ENCODE measurements at places on chromosomes 7 and 10. TPM values are rescaled to one million over a fixed set of nuclear protein-coding genes. Genes with fewer than 3 reads are reported as not detected.

SFXN2 gene
- 267 TPM for total RNA-seq

NRCAM gene
- total RNA-seq = 6.8 TPM

- no peak overlapping the region for H3K27ac ChIP-seq
- no peak for DNase-seq
- no peaks in the 10 kb centered on the region for H3K36me3 ChIP-seq
- no peaks in the 10 kb centered on the region for H3K4me1 ChIP-seq
- H3K27me3 ChIP-seq = no peaks in the 10 kb centered on the region
These were observed 71.1 kb upstream of the EMX2 start for GRCh38 chr10:117471344-117471874.

GRCh38 chr10:73923935-73924598 lies 13.1 kb downstream of the PLAU start:
- no peak overlapping the region for H3K27ac ChIP-seq
- no peaks in the 10 kb centered on the region for H3K36me3 ChIP-seq
- DNase-seq = no peak
- no peaks in the 10 kb centered on the region for H3K27me3 ChIP-seq
- H3K4me3 ChIP-seq = no peak overlapping the region

GRCh38 chr7:16849296-16850148 lies 32.3 kb downstream of the AGR3 start:
- H3K27ac ChIP-seq = no peak overlapping the region

DNA sequence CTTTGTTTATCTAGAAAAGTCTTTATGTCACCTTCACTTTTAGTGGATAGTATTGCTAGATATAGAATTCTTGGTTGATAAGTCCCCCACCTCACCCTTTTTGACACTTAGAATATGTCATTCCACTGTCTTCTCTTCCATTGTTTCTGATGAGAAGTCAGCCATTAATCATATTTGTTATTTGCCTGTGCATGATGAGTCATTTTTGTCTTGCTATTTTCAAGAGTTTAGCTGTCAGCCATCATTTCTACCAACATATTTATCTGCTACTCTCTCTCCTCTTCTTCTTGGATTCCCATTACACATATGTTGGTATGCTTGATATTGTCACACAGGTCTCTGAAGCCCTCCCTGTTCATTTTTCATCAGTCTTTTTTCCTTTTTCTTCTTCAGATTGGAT lies 160.8 kb upstream of the TCF7L2 start:
- H3K4me3 ChIP-seq = no peak overlapping the region
- no peak overlapping the region for H3K27ac ChIP-seq
- peaks cover 14% of the 10 kb centered on the region for H3K4me1 ChIP-seq
- H3K27me3 ChIP-seq = no peaks in the 10 kb centered on the region

DNA sequence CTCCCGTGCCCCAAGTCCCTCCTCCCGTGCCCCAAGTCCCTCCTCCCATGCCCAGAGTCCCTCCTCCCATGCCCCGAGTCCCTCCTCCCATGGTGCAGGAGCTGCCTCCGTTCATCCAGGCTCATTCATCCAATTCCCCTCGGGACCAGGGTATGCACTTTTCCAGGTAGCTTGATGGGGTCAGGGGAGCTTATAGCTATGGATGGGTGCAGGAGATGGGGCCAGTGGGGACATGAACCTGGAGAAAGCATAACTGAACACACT lies 201.3 kb downstream of the PTPRN2 start:
- no peaks in the 10 kb centered on the region for H3K27me3 ChIP-seq
- H3K27ac ChIP-seq = no peak overlapping the region
- DNase-seq = no peak
- no peak overlapping the region for H3K4me3 ChIP-seq

DNA sequence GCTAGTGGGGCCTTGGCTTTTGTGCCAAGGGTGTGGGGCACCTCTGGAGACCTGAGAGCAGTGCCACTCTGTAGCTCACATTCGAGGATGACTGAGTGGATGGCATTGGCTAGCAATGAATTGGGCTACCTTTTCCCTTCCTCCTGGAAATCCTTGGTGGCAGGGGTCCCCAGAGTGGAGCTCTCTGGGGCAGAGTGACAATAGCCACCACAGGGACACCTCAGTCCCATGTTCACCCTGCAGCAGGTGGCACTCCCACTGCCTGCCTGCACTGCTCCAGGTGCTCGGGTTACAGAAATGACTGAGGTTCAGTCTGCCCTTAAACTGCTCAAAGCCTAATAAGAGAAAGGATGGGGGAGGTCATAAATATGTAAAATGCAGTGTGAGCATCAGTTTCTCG lies 17.8 kb downstream of the BTBD16 start:
- H3K27me3 ChIP-seq = peaks cover 5% of the 10 kb centered on the region
- H3K4me1 ChIP-seq = no peaks in the 10 kb centered on the region
- DNase-seq = no peak
- no peak overlapping the region for H3K4me3 ChIP-seq
- no peaks in the 10 kb centered on the region for H3K36me3 ChIP-seq
